ENCODE measurements at places on chromosomes 2 and 18.
A peak's percentile ranks its signal among the peaks of the same experiment; 100 is the strongest.

DNA sequence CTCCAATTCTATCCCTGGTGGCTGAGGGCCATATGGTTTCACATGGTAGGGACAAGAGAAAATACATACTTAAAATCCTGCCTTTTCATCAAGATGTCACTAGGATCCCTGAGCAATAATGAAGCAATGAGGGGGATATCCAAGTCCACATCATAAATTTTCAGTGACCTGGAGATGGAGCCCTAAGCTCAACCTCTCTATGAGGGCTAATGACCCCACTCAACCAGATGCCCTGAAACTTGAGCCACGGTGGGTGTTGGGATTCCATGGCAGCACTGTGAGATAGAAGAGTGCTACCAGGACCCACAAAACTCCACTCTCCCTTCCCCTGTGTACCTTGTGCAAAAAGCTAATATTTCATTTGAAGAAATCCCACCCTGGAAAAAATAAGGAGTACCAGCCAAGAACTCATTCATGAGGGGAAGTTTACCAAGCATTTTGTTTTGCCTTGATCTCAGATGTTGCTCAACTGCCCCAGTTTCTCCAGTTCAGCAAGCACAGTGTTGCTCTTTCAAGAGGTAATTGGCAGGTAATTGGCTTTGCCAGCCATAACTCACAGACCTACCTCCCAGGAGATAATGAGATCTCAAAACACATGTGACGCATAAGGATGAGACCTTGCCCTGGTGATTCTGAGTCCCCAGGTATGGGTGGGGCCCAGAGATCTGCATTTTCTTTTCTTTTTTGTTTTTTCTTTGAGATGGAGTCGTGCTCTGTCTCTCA, 51.0 kb upstream of the TTC39C start:
- no peak for DNase-seq

DNA sequence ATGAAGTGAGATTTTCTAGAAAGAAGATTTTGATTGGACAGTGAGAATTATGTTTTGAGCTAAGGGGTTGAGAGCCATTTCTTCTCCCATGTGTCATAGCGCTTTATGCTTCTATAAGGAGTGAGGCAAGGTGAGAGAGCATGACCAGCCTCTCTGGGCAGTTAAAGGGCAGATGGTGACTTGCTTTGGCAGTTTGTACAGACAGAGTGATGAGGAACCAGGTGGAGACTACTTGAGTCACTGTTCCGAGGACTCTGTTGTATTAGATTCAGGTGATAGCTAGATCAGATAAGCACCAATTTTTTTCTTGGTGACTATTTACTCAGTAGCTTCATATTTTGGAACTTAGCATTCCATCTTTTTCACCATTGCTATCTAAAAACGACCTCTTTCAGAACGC, 4.5 kb downstream of the CRIM1 start:
- no peak for DNase-seq

- DNase-seq = no peak
Observed at GRCh38 chr2:215384710-215385109, 51.2 kb downstream of the FN1 start.

- peak; percentile 89 for DNase-seq
Observed at GRCh38 chr18:35386600-35387100, 9.5 kb upstream of the ZNF396 start.

DNA sequence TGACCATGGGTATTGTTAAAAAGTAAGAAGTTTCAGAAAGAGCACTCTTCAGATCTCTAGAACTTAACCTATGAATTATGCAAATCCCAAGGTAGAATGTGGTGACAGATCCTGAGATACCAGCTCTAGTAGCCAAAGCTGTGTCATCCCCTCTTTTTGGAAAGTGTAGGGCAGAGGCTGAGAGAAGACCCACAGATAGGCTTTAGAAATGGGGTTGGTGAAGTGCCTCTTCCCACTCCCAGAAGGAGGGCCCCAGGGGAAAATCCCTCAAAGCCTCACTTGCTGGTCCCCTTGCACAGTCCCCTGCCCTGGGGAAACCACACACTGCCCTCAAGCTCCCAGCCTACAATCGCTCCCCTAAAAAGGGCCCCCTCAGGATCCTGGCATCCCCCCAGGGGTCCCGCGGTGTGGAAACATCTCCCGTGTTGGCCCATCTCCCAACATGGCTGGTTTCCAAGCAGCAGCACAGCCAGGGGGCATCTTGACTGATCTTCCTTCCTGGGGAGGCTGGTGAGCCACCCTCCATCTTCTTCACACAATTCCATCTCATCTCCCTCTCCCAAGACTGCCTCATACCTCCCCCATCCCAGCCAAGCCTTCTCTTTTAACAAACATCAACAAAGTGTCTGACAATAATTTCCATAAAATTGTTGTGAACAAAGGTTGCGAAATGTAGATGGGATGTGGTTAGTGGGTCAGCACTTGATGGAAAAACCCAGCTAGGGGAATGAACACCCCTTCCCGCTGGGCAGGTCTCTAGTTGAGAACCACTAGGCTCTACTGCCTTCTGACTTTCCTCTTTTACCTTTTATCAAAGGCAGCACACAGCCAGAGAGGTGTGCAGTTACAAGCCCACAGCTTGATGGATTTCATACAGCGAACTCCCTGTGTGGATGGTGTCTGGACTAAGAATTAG, 25.1 kb downstream of the MAL start:
- DNase-seq = peak; percentile 6

- no peak for DNase-seq
Observed at GRCh38 chr2:103656558-103656957, 894.7 kb downstream of the TMEM182 start.

DNA sequence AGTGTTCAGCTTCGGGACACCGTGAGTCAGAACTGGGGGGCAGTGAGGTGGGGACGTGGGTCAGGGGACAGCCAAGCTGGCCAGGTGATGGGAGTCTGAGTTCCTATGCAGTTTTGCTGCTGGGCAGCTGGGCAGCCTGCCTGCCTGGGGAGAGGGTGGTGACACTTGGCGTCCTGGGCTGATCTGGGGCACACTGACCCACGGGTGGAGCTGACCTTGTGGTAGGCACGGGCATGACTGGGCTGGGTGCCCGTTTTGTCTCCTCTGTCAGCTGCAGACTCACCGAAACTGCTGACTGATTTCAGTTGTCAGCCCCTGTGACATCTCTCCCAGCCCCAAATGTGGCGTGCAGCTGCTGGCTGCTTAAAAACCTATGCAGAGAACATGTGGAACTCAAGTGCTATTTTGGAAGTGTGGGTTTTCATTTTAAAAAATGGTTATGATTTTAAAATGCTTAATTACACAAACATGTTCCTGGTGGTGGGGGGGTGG, 32.6 kb upstream of the E2F6 start:
- DNase-seq = no peak

GRCh38 chr18:62018034-62018758, 125.4 kb upstream of the RNF152 start:
- peak; percentile 96 for DNase-seq

DNA sequence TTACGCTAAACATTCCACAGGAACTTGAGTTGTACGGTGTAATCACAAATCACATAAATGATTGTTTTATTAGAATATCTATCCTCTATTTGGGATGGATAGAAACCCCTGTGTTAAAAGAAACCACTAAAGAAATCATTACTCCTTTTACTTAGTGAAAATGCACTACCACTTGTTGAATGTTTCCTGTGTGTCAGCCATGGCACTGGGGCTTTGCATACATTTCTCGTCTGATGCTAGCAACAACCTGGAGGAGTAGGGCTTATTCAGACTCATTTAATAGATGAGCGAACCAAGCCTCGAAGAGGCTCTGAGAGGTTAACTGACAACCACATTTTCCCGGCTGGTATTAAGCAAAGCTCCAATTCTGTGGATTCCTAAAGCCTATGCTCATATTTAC, 60.5 kb upstream of the PELI1 start:
- no peak for DNase-seq

- DNase-seq = no peak
Observed at GRCh38 chr2:181777734-181778133, 97.4 kb upstream of the NEUROD1 start.

GRCh38 chr2:60353863-60354262, 199.6 kb downstream of the BCL11A start:
- no peak for DNase-seq

DNA sequence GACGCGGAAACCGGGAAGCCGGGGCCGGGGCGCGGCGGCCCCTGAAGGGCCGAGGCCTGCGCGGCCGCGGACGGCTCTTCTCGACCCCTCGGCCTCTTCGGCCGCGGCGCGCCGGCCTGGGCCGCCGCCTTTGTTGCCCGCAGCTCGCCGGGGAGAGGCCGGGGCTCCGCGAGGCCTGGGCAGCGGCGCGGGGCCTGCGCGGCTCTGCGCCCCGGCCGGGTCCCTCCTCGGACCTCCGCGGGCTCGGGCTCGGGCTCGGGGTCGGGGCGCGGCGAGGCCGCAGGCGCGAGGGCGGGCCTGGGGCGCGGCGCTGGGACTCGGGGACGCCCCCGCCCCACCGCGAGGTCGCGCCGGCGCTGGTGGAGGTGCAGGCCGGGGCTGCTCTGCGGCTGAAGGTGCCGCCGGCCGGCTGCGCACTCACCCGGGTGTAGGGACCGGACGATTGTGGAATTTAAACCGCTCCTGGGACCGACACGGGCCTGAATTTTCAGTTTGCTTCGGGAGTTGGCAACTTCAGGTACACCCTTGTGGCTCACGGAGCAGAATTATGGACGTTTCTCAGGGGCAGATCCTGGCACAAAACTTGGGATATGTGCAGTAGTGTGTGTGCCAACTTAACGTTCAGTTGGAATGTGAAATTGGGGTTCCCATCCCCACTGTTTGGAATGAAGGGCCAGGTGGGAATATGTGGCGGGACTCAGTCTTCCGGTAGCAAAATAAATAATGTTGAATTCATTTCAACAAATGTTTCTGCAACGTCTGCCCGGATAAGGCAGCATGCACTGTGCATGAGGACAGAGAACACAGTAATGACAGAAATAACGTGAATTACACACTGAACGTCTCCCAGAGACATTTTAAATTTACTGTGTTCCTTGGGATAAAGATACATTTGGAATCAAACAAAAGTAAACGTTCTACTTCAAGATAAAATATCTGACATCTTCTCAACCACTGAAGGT, 787 bp downstream of the SOCS6 start:
- no peak for DNase-seq

GRCh38 chr18:28331551-28331950, 154.6 kb upstream of the CDH2 start:
- DNase-seq = no peak

GRCh38 chr18:24346254-24346653, 51.4 kb downstream of the OSBPL1A start:
- peak; percentile 70 for DNase-seq

GRCh38 chr2:111698089-111698488, 185.9 kb downstream of the ANAPC1 start:
- no peak for DNase-seq

DNA sequence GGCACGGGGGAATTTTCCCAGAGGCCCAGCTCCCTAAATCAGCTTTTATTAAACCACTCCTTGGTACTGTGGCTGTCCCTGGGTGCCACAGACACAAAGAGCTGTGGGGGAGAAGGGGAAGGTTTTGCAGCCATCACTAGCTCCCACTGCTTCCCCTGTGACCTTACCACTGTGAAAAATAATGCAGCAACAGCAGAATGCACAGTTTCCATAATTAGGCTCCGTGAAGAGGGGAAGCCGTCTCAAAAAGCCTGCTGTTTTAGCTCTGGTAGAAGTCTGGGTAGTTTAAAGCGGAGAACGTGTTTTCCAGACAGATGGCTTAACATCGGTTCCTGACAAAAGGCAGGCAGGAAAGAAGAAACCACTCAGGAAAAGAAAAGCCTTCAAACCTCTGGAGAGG, 27.5 kb upstream of the CAB39 start:
- DNase-seq = peak; percentile 19

GRCh38 chr2:80737047-80737446, 432.5 kb upstream of the LRRTM1 start:
- no peak for DNase-seq

DNA sequence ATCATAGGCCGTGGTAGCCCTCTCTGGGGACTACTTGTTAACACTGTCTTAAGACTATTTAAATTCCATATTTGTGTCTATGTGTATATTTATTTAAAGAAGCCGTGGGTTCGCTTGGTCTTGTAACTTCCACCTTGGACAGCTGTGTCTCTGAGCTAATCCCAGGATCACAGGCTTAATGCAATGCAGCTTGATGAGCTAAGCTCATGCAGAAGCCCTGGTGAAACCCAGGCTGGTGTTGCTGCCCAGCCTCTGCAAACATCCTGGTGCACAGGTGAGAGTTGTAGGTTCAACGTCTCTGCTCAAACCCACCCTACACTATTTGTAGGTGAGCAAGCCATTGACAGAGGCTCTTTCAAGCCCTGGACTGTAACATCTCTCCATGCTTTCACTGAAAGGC, 211.8 kb downstream of the FAM210A start:
- DNase-seq = no peak

DNA sequence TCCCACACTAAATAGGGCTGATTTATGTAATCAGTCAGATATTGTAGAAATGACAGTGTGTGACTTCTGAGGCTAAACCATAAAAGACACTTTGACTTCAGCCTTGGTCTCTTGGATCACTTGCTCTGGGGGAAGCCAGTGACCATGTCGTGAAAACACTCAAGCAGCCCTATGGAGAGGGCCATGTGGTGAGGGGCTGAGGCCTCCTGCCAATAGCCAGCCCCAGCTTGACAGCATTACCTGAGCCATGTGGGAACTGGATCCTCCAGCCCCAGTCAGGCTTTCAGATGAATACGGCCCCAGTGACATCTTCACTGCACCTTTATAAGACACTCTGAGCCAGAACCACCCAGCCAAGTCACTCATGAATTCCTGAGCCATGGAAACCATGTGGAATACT, 20.8 kb downstream of the TNS1 start:
- no peak for DNase-seq

GRCh38 chr18:55153346-55153745, 194.1 kb upstream of the CCDC68 start:
- DNase-seq = no peak

- peak; percentile 97 for DNase-seq
Observed at GRCh38 chr2:218272531-218273212, 2.4 kb downstream of the PNKD start.

DNA sequence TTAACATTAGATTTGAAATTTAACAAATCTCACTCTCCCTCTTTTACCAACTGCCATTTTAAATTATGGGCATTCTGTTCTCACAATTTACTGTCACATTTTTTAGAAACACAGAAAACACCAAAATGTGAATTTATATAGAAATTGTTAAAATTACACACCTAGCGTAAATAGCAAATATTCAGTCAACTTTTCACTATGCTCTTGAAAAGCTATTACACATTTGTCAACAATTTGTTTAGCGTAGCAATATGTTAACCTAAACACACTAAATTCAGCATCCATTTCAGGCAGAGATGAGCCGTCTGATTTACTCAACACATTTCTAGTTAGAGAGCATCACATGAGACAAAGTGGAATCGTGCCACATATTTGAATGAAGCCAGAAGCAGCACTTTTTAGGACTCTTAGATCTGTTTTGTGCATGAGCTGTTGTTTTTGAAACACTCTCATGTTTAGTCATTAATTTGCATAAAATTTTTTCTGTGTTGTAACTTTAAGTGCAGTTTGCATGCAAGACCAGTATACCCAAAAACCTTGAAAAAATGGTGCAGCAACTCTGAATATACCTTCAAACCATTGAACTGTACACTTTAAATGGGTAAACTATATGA, 8.2 kb downstream of the TTC32 start:
- DNase-seq = peak; percentile 86

DNA sequence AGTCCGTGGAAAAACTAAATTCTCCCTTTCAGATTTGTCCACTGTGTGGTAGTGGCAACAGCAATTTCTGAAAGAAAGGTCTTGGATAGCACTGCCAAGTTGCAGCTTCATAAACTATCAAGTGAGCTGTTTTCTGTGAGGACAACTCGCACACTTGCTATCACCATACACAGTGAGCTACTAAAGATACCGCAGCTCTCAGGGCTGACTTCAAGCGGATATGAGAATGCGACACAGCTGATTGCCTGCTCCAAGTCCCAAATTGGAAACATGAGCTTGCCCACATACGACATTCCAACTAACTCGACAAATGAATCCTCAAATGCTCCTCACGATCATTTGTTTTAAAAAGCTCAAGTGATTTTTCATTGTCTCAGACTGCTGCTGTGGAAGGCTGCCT, 46.2 kb downstream of the E2F6 start:
- DNase-seq = peak; percentile 26

Data from fibroblast of villous mesenchyme (primary cell).